K562 (cell line): ENCODE measurements at places on chromosomes 16 and 17.

GRCh38 chr17:66138120-66138519, 53.8 kb downstream of the CEP112 start:
- H3K36me3 ChIP-seq, result no peaks in the 10 kb centered on the region
- H3K27ac ChIP-seq, result no peak overlapping the region
- no peaks in the 10 kb centered on the region for H3K4me1 ChIP-seq
- H3K27me3 ChIP-seq, result no peaks in the 10 kb centered on the region; the same call in 1 of the 2 replicates

DNA sequence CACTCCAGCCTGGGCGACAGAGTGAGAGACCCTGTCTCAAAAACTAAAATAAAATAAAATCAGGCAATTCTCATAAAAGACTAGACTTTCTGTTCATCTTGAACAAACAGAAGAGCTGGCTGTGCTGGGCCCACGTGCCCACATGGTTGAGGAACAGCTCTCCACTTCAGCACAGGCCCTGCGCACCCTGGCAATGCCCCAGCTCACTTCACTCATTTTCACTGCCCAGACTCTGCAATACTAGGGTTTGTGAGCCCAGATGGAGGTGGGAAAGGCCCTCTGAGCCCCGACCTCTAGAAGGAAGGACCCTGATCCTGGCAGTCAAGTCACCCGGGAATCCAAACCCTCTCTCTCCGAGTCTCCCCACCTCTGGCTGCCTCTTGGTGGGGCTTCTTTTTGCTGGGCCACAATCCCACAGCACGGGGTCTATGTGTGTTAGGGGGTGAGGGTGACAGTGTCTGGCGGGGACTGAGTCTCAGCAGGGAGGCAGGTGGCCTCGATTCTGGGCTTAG, 14.8 kb downstream of the MYLK3 start:
- no peak overlapping the region for H3K27ac ChIP-seq
- no peaks in the 10 kb centered on the region for H3K4me1 ChIP-seq
- no peak for DNase-seq
- no peak overlapping the region for H3K4me3 ChIP-seq
- no peaks in the 10 kb centered on the region for H3K36me3 ChIP-seq
- no peaks in the 10 kb centered on the region for H3K27me3 ChIP-seq

DNA sequence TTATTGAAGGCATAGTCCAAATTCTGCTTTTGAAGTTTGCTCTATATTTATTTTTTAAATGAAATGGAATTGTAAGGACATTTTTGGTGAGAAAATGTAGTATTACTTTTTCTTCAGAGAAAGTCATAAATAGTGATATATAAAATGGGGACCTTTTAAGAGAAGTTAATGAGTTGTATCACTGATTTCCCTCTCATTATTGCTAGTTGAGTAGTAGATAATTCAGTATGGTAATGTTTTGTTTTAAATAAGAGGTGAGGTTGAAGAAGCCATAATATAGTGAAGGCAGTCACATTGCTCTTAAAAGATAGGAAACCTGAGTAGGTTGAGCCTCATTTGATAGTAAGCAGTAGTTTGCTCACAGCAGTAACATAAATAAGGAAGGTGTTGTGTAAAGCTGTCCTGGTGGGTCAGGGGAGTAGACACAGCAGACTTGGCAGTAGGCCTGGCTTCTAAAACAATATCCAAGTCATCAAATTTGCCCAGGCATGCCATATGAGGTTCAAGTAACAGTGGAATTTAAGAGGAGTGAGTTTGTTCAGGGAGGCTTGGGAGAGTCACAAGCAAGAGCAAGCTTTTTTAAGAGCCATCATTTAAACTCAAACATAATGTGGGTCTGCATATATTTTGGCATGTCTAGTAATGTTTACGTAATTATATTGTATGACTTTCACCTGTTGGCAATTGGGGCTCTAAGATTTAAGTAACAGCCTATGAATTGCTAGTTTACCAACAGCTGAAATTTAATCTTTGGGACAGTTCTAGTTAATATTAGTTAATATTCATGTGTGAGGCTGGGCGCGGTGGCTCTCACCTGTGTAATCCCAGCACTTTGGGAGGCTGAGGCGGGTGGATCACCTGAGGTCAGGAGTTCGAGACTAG, 6.5 kb downstream of the NFATC3 start:
- H3K36me3 ChIP-seq, result peaks cover 2% of the 10 kb centered on the region; the same call in 2 of the 3 replicates
- H3K4me3 ChIP-seq, result no peak overlapping the region
- DNase-seq, result peak; percentile 52
- no peaks in the 10 kb centered on the region for H3K27me3 ChIP-seq
- H3K4me1 ChIP-seq, result peaks cover 11% of the 10 kb centered on the region
- peak overlapping the region; percentile 45 for H3K27ac ChIP-seq

GRCh38 chr17:70521821-70522256, 352.5 kb downstream of the KCNJ2 start:
- no peaks in the 10 kb centered on the region for H3K36me3 ChIP-seq
- no peak overlapping the region for H3K27ac ChIP-seq
- DNase-seq, result no peak
- H3K4me1 ChIP-seq, result no peaks in the 10 kb centered on the region

- H3K27ac ChIP-seq, result no peak overlapping the region; the same call in 2 of the 3 replicates
- H3K4me1 ChIP-seq, result no peaks in the 10 kb centered on the region; the same call in 1 of the 3 replicates
- no peak overlapping the region for H3K4me3 ChIP-seq
- no peaks in the 10 kb centered on the region for H3K27me3 ChIP-seq
- no peaks in the 10 kb centered on the region for H3K36me3 ChIP-seq
- peak; percentile 13 for DNase-seq
Observed at GRCh38 chr16:55981557-55981956, 106.4 kb upstream of the CES5A start.

GRCh38 chr16:20744922-20745440, 3.4 kb upstream of the THUMPD1 start:
- DNase-seq, result no peak
- H3K36me3 ChIP-seq, result peaks cover 20% of the 10 kb centered on the region
- H3K27me3 ChIP-seq, result no peaks in the 10 kb centered on the region
- peaks cover 36% of the 10 kb centered on the region for H3K4me1 ChIP-seq
- H3K27ac ChIP-seq, result peak overlapping the region; percentile 89

DNA sequence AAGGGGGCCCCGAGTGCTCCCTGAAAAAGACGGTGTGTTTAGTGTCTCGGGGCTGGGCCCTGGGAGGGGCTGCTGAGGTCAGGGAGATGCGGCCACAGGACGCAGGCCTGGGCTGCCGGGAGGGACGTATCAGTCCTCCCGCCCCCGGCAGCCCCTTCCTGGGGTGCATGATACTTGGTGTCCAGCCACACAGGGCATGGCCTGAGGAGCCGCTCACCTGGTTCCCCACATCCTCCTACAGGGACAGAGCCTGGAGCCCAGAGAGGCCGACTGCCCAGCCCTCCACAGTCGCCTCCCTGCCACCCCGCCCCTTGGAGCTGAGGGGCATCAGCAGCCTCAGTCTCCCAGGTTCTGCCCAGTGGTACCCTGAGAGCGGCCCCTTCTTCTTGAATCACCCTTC, 12.0 kb upstream of the DEF8 start:
- H3K36me3 ChIP-seq, result no peaks in the 10 kb centered on the region
- no peak for DNase-seq
- no peak overlapping the region for H3K27ac ChIP-seq
- no peak overlapping the region for H3K4me3 ChIP-seq

DNA sequence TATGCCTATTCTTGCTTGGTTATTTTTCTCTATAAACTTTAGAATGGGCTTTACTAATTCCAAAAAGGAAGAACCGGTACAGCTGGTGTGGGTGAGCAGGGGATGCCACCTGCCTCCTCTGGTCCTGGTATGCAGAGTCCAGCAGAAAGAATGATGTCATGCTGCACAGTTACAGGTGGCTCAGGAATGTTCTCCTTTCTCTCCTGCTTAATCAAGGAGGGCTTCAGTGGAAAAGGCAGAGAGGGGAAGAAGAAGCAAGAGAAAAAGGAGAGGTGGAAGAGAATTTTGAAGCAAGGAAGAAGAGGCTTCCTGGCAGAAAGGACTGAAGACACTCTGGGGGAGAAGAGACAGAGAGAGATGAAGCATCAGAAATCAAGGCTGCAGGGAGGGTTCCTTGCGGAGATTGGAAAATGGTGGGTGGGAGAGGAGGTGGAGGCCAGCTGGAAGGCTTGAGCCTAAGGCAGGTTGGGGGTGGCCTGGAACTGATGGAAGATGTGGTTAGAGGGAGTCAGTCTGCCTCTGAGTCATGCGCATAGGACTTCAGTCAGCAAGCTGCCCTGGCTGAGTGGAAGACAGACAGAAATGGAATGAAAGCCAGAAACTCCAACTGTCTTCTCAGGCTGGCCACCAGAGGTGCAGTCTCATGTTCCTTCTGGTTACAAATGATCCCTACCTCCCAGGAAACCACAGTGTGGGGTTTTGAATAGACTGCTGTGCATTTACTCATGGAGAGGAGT, 64.6 kb upstream of the CRHR1 start:
- H3K36me3 ChIP-seq, result no peaks in the 10 kb centered on the region
- H3K4me1 ChIP-seq, result no peaks in the 10 kb centered on the region
- H3K27ac ChIP-seq, result no peak overlapping the region
- no peak overlapping the region for H3K4me3 ChIP-seq
- DNase-seq, result peak; percentile 25
- peaks cover 57% of the 10 kb centered on the region for H3K27me3 ChIP-seq
